ENCODE measurements at places on chromosomes 1 and 21.

DNA sequence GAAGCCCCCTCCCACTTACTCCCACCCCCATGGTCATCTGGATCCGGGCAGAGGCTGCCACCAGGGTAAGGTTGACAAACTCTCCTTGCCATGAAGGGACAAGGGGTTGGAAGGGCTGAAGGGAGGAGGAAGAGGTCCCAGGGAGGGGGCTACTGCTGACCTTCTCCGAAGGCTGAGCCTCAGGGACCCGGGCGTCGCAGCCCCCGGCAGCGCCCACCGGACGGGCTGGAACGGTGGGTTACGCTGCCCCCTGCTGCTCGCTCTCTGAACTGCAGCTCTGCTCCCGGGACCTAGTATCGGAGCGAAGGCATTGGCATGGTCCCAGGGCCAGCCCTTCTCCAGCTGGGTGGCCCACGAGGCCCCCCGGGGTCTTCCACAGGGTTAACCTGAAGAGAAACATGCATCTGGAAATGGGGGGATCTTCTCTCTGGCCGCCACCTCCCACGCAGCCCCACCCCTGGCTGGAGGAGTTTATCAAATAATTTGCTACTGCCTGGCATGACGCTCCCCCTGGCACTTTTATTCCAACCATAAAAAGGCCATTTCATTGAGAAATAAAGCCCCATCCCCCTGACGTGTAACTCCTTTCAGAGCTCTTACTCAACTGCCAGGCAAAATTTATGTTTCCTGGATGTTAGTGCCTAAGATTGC, 70.4 kb upstream of the TARDBP start:
- peak; percentile 70 for DNase-seq

DNA sequence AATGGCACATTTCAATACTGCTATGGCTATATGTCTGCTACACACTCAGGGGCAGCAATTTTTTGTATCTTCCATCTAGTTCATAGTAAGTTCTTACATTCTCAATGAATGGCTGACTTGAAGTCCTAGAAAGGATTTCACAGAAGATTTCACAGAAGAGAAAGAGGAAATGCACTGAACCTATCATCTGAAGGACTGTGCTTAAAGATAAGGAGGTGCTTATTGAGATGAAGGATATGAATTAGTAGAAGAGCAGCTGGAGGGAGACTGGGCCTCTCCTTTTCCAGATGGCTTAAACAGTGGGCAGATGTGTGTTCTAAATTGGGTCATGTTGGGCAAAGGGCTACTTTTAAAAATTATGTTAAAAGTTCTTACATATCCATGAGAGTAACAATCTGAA, 14.6 kb downstream of the ADAR start:
- no peak for DNase-seq

DNA sequence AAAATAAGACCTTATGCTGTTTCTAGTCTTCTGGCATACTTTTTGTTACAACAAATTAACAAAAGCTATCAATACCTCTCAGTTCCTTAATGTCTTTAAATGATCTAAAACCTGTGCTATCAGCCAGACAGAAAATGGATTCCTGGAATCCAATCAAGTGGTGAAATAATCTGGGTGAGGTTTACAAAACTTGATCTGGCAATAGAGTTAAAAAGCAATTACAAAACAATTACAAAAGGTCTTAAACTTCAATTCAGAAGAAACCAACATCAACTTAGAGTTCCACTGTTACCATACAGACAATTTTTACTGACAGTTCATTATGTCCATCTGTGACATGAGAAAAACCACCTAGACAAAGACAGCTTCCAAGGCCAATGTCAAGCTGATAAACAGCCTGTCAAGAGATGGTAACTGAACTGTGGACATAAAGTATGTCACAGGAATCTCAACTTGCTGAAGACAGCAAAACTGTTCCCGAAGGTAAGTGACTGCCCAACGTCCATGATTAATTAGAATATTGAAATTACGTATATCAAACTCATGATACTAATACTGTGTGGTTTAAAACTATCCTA, 17.4 kb downstream of the ZZZ3 start:
- no peak for DNase-seq

DNA sequence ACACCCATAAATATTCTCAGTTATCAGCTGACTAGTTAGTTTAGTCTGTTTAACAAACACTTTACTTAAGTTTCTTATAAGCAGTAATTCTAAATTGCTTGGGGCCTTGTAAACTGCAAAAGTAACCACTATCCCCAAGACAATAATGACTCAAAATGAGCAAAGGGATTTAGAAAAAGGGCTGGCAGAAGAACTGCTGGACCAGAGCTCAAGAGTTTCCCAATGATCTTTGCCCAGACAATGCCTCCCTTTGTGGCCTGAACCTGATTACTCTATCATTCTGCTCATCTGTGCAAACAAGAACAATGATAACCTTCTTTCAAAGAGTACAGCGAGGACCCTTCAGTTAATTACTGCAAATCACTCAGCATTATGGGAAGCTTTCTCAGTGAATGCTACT, 123.5 kb downstream of the TIAM1 start:
- DNase-seq: peak; percentile 27

- DNase-seq: no peak
These were observed 6.5 kb downstream of the DEGS1 start for GRCh38 chr1:224189561-224189960.

DNA sequence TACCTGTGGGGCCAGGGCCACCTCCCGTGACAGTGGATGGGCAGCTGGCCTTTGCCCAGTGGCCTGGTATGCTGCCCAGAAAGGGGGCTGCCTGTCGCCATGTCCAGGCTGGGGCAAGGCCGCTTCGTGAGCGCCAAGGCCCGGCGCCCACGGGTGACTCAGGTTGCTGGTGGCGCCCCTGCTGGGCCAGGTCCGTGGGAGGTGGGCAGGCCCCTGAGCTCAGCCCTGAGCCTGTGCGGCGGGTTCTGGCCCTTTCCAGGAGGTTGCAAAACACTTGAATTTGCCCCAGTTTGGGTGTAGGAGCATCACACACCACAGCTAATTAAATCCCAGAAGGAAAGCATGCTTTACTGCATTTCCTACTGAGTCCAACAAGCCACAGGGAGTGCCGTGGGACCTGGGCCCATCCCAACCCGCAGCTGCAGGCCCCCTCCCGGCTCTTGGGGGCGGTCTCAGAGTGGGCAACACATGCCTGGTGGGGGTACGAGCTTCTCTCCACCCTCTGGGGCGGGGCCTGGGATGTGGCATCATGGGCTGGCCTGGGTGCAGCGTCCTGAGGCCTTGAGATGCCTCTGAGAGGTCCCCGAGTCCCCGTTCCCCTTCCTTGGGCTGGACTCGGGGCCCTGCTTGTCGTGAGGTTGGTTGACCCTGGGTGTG, 159.8 kb downstream of the PEX14 start:
- peak; percentile 15 for DNase-seq

DNA sequence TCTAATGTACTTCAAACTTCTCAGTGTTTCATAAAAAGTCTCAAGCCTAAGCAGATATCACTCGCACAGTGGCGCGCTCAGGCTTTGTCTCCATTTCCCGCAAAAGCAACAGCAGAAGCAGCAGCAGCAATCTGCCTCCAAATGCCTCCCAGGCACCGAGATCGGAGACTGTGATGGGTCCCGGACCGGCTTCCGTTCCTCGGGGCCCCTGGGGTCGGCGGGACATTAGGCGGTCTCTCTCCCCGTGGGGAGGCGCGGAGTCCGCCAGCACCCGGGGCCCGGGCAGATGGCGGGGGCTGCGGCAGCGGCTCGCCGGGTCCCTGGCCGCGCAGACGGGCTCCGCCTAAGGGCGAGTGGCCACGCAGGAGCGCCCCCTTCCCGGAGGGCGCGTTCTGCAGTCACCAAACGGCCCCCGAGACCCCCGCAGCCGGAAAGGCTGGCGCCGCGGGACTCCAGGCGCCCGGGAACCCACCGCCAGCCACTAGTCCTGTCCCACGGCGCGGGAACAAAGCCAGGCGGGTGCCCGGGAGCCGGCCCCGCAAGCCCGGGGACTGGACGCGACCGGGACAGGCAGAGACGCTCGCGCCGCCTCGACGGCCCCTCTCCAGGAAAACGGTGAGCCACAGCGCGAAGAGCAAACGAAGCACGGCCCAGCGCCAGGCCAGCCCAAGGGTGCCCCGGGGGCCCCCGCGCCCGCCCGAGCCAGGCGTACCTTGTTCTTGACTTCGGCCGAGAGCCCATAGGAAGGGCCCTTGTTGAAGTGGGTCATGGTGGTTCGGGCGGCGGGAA, 590 bp downstream of the CNN3 start:
- no peak for DNase-seq

GRCh38 chr1:206411321-206411720, 59.0 kb upstream of the IKBKE start:
- no peak for DNase-seq

GRCh38 chr1:38029081-38029681, 16.6 kb downstream of the UTP11 start:
- DNase-seq: no peak

- DNase-seq: no peak
These were observed 152.4 kb downstream of the LEPR start for GRCh38 chr1:65572701-65573421.

DNA sequence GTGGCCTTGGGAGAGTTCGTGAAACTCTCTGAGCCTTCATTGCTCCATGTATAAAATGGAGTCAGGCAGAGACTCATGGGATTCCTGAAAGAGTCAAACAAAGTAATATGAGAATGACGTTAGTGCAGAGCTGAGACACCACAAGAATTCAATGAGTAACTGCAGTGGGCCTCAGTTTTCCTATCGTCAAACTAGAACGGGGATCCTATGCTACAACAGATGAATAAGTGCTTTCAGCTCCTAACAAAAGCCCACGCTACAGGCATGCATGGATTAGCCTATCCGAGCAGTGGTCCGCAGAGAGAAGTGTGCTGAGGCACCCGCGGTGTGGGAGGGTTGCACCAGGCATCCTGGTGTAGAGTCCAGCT, 124.7 kb downstream of the SYF2 start:
- DNase-seq: peak; percentile 48

- no peak for DNase-seq
These were observed 36.4 kb downstream of the HS2ST1 start for GRCh38 chr1:86950712-86951419.

GRCh38 chr1:234372011-234372757, 1.1 kb upstream of the COA6 start:
- DNase-seq: no peak

GRCh38 chr1:212980123-212980785, 29.9 kb downstream of the VASH2 start:
- DNase-seq: peak; percentile 65

DNA sequence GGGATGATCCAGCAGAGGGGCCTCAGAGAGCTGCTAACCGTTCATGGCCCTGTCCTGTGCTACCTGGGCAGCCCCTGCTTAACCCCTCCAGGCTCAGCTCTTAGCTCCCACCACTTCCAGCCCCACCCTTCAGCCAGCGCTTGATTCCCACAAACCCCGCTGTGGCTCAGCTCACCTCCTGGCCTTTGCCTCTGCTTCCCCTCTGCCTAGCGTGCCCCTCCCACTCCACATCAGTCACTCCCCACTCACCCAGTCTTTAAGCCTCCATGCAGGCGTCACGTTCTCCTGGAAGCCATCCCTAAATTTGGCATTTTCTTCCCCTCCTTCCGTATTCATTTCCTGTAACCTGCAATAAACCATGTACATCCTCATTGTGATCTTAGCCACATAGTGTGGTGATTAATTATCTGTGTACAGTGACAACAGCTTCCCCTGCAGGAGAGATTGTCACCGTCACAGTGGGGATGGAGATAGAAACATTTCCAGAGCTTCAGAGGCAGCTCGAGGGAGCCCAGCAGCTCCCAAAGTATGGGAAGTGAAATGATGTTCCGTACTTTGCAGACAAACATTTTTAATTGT, 65.5 kb downstream of the EPHB2 start:
- no peak for DNase-seq

DNA sequence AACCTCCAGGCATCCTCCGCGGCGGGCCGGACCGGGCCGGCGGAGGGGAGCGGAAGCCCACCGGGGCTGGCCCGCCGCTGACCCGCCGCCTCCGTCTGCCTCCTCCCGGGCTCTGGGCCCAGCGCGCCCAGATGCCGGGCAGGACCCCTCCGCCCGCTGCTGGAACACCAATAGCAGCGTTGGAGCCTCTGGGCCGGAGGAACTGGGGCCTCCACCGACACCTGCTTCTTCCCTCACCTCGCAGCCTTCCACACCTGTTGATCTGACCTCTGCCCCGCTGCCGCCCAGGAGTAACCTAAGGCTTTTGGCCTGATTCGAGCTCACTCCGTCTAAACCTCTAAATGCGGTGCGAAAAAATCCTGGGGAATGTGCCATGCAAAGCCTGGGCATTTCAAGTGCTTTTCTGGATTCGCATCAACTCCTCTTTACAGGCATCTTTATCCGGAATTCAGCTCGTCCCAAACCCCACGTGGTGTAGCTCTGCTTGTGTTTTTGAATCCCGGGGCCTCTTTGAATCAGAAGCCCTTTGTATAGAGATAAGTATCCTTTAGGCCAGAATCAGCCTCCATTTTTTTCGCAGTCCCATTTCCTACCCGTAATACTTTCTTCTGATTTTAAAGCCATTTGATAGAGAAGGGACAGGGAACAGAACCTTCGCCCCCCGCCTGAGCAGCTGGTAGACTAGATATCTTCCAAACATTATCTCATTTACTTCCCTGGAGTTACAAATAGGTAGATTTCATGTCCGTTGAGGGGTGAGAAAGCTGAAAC, 680 bp upstream of the CNN3 start:
- DNase-seq: peak; percentile 68

GRCh38 chr1:25609921-25610320, 6.7 kb upstream of the MAN1C1 start:
- peak; percentile 43 for DNase-seq

DNA sequence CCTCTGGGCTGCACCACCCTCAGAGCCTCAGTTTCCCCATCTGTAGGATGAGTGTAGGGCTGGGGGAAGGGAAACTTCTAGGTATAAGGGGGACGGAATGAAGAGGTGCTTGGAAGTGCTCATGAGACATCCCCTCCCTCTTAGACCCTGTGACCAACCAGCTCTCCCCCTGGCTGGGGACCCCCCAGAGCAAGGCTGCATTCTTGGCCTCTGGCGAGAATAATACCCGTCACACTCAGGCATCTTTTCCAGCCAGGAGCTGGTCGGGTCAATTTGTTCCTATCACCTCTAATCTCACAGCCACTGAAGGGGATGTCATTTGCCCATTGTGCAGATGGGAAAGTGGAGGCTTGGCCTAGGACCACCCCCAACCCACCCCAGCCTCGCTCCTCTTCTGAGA, 443.0 kb downstream of the PTPRU start:
- DNase-seq: no peak

- DNase-seq: no peak
These were observed 189.9 kb downstream of the FOXD2 start for GRCh38 chr1:47627471-47628370.

DNA sequence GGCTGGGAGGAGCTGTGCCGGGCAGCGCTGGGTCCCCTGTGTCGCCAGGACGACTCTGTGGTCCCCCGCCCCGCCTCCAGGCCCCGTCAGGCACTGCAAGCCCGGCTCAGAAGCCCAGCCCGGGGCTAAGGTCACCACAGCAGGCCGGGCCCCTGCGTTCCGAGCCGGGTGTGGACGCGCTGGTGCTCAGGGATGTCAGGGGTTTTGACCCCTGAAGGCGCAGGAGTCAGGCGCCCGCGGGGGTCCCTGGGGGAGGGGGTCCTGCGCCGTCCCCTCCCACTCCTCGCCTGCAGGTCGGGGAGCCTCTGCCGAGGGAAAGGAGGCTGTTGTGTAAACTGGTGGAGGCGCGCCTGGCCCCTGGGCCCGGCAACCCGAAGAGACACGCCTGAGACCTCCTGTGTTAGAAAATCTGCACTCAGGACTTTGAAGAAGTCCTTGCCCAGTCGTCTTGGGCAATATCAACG, 23.7 kb upstream of the TMEM54 start:
- DNase-seq: no peak

GRCh38 chr1:201904579-201904978, 15.9 kb downstream of the SHISA4 start:
- peak; percentile 87 for DNase-seq

- DNase-seq: peak; percentile 46
These were observed 5.2 kb upstream of the ARID1A start for GRCh38 chr1:26690576-26691031.

GRCh38 chr1:202072211-202072765, 50.4 kb upstream of the GPR37L1 start:
- no peak for DNase-seq
